ENCODE measurements at places on chromosomes 12 and 14.

DNA sequence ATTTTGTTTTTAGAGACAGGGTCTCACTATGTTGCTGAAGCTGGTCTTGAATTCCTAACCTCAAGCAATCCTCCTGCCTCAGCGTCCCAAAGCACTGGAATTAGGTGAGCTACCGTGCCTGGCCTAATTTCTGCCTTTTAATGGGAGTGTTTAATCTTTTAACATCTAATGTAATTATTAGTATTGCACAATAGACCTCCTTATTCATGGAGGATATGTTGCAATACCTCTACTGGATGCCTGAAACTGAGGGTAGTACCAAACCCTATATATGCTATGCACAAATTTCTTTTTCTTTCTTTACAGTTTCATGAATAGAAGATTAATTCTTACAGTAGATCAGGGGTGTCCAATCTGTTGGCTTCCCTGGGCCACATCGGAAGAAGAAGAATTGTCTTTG is 47.8 kb downstream of the MYRFL start:
- no peak for DNase-seq

DNA sequence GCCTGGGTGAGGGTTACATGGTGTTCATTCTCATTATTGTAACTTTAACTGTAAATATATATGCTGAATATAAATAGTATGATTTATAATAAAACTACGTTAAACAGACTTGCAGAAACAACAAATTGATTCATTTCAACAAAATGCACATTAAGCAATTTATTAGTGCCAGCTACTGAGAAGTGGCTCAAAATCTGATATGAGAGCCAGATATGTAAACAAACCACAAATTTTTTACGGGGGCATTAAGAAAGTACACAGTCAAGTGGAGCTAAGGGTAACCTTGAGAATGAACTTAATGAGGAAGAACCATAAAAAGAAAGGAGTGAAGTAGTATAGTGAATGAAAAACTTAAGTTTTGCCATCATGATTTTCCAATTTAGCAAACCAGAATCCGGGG is 40.3 kb downstream of the CEP128 start:
- no peak for DNase-seq

DNA sequence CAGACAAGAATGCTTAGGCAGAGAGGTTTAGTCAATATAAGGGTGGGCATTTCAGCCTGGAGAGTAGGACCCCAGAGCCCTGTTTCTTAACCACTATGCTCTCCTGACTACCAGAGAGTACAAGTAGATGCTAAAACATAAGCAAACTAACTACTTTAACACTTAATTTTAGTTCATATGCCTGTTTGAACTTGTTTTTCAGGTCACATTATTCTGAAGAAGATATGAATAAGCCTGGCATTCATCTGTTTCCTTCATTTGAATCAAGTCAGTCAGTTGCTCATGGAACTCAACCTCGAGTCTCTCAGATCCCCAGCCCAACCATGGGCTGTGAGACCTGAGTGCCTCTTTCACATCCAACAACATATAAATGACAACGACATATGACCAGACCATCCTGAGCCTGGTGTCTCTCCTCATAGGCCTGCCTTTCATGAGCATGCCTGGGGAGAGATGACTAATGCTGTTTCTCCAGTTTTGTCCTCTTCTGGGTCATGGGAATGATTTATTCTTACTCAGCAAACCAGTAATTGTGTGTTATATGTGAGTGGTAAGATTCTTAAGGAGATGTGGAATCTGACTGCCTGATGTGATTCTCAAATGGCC is 251.1 kb upstream of the BTG1 start:
- DNase-seq, result no peak

DNA sequence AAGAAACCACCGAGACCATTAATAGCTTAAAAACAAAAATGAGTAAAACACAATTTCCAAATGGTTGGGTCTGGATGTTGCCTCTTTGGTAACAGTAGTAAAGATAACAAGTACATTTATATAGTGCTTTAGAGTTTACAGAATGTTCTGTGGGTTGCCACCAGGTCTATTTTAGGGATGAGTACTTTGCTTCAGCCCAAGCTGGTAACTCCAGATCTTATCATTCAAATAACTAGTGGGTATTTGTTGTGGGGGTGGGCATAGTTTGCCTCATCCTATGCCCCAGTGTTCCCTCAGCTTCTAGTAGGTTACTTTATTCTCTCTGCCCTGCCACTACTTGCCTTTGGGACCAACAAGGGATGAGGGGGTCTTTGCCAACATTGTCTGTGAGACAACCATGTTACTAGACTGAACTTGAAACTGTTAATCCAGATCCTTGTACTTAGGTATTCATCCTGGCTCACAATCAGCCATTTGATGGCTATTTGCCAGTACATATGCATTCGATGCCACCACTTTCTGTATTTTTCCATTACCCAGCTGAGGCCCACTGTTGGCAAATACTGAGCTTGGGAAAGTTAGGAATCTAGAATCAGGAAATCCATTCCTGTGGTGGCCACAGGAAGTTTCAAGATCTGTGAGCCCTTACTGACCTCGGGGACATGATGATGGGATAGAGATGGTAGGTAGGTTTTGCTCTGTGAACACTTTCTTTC is 17.6 kb upstream of the AKAP6 start:
- no peak for DNase-seq

GRCh38 chr14:62118461-62118860 is 356.2 kb downstream of the SNAPC1 start:
- DNase-seq, result no peak

- DNase-seq, result no peak
Measured at GRCh38 chr14:33946679-33947476, 4.0 kb downstream of the EGLN3 start.

GRCh38 chr12:27015730-27016076 is 1.5 kb upstream of the TM7SF3 start:
- no peak for DNase-seq

DNA sequence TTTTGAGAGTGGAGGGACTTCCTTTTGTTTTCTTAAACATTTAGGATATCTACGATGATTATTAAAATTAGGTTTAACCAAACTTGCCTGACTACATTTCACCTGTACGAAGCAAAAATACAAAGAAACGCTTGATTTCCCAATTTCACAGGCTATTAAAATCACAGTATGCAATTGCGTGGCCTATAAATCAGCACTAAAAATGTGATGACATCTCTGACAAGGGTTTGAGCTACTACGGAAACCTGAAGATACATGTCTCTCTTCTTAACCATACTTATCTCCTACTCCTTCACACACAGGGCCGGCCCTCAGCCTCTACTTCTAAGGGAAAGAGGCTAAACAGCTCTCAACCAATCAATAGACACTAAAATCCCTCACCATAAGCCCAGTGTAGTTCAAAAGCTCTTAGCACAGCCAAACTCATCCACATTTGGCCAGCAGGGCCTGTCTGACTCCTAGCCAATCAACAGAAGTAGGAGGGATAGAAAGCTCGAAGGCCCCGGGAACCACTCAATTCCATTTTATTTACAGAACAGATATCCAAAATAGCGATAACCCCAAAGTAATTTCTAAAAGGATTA is 137.3 kb downstream of the FOXN3 start:
- DNase-seq, result no peak

- no peak for DNase-seq
Measured at GRCh38 chr14:34450542-34450915, 11.5 kb downstream of the SPTSSA start.

GRCh38 chr12:113955109-113955970 is 10.8 kb downstream of the RBM19 start:
- no peak for DNase-seq

DNA sequence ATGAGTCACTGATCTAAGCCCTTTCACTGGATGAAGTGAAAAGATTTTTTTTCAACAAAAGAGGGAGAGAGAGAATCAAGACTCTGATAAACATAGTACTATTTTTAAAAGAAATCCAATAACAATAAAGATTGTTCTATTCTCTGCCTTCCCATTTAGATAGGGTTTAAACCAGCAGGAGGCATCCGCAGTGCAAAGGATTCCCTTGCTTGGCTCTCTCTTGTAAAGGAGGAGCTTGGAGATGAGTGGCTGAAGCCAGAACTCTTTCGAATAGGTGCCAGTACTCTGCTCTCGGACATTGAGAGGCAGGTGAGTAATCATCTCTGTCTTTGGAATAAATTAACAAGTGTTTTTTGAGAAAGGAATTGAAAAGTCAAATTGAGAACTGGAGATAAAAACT is 124.9 kb downstream of the DERA start:
- DNase-seq, result no peak

GRCh38 chr12:110536834-110537604 is 34.9 kb downstream of the RAD9B start:
- DNase-seq, result no peak

- DNase-seq, result no peak
Measured at GRCh38 chr12:125161712-125162022, 96.4 kb downstream of the AACS start.

DNA sequence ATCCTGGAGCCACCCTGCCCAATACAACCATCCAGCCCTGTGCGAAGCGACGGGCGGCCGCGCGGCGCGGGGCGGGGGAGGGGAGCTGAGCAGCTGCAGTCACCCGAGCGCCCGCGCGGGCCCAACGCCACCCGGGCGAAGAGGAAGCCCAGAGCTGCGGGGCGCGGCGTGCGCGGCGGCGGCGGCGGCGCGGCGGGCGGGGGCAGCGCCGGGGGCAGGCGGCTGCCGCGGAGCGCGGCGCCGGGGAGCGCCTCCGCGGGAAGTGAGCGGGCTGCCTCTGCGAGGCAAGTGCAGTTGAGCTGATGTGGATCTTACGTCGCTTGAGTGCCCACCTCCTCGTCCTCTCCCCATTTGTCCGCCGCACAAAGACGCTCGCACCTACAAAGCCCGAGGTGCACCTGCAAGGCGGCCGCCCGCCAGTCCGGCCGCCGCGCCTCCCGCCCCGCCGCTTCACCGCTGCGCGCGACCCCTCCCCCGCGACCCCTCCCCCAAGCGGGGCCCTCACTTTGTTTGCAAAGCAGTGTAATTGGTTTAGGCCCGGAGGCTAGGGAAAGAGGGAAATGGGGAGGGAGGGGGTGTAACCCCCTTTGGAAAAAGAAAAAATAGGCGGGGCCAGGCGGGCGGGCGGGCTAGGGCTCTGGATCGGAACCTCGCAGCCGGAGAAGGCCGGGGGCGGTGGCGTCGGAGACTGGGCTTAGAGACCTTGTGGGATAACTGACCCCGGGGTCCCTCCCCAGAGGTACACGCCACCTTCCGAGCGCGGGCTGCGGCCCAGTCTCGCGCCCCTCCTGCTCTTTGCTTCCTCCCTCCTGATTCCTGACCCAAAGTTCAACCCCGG is at the start of the genes FOXA1 and TTC6:
Gene FOXA1 (minus strand): TSS at position 279 of the 838 bp plus-strand sequence. CDS start 277 bp downstream, at position 2.
Gene TTC6 (plus strand): TSS at position 659 of the 838 bp plus-strand sequence. CDS start 26,436 bp downstream, outside the sequence.
- DNase-seq, result no peak

GRCh38 chr12:122062832-122063693 is 15.5 kb upstream of the MLXIP start:
- no peak for DNase-seq

DNA sequence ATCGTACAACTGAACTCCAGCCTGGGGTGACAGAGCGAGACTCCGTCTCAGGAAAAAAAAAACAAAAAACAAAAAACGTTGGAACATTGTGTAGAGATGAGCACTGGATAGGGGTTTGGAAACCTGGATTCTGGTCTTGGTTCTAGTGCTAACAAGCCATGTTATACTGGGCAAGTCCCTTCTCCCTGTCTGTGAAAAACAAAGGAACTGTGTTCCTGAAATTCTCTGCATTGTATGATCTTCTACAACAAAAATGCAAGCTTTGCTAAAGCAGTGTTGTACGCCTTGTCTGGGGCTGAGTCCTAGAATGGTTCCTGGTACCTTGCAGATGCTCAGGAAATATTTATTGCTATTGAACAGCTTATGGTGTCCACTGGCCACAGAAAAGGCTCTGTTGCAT is 13.4 kb downstream of the GPRC5D start:
- no peak for DNase-seq

GRCh38 chr14:38693423-38693822 is 409.6 kb downstream of the SEC23A start:
- no peak for DNase-seq

All from stimulated activated CD4-positive, alpha-beta T cell treated with anti-CD3 and anti-CD28 coated beads, Interleukin-15, amount 100 ng/mL, for 1 hour (primary cell).